Tracheal epithelial cell (primary cell): ENCODE measurements at places on chromosomes 7 and 10. TPM values are rescaled to one million over a fixed set of nuclear protein-coding genes. Genes with fewer than 3 reads are reported as not detected.

PNLIPRP3 gene
- 13.0 and 68.0 TPM in 2 replicates for total RNA-seq

GIMAP5 gene
- 0.24 and 0.64 TPM in 2 replicates for total RNA-seq

EMX2 gene
- total RNA-seq, result 0.48 TPM in 1 of 2 replicates, not detected in the other

SLC18A3 gene
- total RNA-seq, result not detected in 2 replicates

CALML3 gene
- total RNA-seq, result 1.1 and 2.7 TPM in 2 replicates

CPXM2 gene
- 0.21 and 0.48 TPM in 2 replicates for total RNA-seq

ZNF777 gene
- 4.3 and 5.5 TPM in 2 replicates for total RNA-seq

HECTD2 gene
- total RNA-seq, result 1.7 and 2.4 TPM in 2 replicates

C7orf57 gene
- total RNA-seq, result 0.21 TPM in 1 of 2 replicates, not detected in the other

AKR1C8 gene
- total RNA-seq, result not detected in 2 replicates

TDRD1 gene
- total RNA-seq, result 1.4 and 1.9 TPM in 2 replicates

RARRES2 gene
- 0.21 and 9.2 TPM in 2 replicates for total RNA-seq

IDI2 gene
- not detected in 2 replicates for total RNA-seq

CDC14C gene
- not detected in 2 replicates for total RNA-seq

ORC5 gene
- total RNA-seq, result 20.7 and 32.0 TPM in 2 replicates

HOXA5 gene
- 0.43 and 1.9 TPM in 2 replicates for total RNA-seq

TRPV6 gene
- under 0.01 TPM in 1 of 2 replicates, not detected in the other for total RNA-seq

CUL2 gene
- total RNA-seq, result 21.4 and 25.2 TPM in 2 replicates

DNAH11 gene
- 2.9 and 3.0 TPM in 2 replicates for total RNA-seq

CTAGE15 gene
- 0.21 and 0.48 TPM in 2 replicates for total RNA-seq

LRRC61 gene
- 10.4 and 10.6 TPM in 2 replicates for total RNA-seq

LIPK gene
- 0.43 and 0.48 TPM in 2 replicates for total RNA-seq

SPDYE9 gene
- not detected in 2 replicates for total RNA-seq

C7orf33 gene
- total RNA-seq, result not detected in 2 replicates

ANKRD7 gene
- 0.72 and 0.85 TPM in 2 replicates for total RNA-seq

PRSS2 gene
- total RNA-seq, result not detected in 2 replicates

FMC1 gene
- 4.9 and 6.3 TPM in 2 replicates for total RNA-seq

CACNB2 gene
- under 0.01 TPM in 1 of 2 replicates, not detected in the other for total RNA-seq

SPDYE5 gene
- total RNA-seq, result not detected in 2 replicates

ZNF117 gene
- 6.0 and 6.5 TPM in 2 replicates for total RNA-seq

CHST3 gene
- 20.0 and 21.1 TPM in 2 replicates for total RNA-seq

HYAL4 gene
- under 0.01 TPM in 1 of 2 replicates, not detected in the other for total RNA-seq

CLDN3 gene
- 2.7 TPM in 1 of 2 replicates, not detected in the other for total RNA-seq
